ENCODE measurements at places on chromosomes 5 and 9.

DNA sequence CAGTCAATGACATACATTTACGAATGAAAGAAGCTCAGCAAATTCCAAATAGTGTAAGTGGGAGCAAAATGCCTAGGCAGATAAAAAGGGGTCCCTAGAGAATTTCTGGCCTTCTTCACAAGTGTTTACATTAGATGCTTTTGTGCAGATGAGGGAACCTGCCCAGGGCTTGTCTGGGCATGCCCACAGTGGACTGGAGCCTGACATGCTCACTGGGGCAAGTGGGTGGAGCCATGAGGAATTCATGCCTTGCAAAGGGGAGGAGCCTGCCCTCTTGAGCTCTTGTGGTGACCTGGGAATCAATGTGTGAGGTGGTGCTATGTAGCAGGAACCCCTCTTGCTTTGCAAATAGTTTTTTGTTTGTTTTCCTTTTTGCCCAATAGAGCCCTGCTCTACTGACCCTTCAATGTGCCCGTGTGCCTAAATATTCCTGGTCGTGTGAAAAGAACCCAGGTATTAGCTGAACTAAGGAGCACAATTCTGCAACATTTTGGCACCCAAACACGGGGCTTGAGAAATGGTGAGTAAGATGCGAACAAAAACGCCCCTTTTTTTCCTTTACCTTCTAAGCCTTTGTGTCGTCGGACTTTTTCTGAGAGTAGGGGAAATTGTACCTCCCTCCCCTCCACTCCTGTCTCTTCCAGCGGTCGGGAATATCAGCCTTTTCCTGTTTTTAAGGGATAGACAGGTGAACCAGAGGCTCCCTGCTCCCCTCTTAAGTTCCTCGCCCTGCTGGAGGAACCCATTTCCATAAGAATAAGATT is 433.8 kb upstream of the CDH9 start:
- peak; percentile 96 for DNase-seq

DNA sequence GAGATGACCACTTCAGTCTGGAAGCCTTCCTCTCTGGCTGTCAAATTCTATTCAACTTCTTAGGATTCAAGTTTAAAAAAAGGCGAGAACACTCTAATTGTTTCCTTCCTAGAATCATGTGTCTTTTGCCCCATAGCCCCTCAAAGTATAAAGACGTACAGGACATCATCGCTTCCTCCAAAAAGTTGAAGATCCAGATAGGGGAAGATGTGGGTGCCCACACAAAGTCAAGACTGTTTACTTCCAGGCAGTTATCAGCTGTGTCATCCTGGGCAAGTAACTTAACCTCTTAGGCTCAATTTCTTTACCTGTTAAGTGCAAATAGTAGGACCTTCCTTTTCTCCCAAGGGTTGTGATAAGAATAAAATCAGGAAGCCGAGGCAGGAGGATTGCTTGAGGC is 40.1 kb downstream of the PPARGC1B start:
- DNase-seq = no peak

DNA sequence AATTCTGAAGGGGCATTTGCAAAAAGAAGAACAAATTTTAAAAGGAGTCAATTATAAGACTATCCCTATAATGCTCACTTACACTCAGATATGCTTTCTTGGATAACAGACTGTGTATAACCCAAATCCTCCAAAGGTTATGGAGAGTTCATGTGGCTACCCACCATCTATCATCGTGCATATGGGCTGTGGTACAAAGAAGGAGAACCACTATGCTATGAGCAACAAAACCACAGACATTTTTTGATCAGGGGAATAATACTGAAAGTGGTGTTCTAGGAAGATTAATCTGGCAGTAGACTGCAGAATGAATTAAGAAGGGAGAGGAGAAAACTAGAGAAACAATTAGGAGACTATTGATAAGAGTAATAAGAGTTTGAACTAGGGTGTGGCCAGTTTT is 16.8 kb downstream of the NR3C1 start:
- DNase-seq = no peak

- DNase-seq = no peak
These were observed 41.3 kb downstream of the PFDN1 start for GRCh38 chr5:140261403-140262171.

GRCh38 chr5:68554571-68555279 is 339.2 kb downstream of the PIK3R1 start:
- DNase-seq = no peak

DNA sequence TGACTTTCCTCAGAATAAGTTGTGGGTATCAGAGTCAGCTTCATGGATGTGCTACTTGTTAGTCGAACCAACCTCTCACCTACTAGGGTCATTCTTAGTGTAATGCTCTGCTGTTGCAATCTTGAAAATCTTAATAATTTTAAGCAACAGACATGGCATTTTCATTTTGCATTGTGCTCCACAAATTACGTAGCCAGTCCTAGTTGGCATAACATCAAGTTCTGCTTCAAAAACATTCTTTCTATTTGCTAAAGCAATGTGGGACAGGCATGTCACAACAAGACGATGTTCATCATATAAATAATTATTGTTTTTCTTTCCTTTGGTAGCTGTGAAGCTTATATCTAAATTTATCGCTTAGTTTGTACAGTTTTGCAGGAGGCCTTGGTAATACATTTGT is 39.3 kb upstream of the CDH12 start:
- no peak for DNase-seq

DNA sequence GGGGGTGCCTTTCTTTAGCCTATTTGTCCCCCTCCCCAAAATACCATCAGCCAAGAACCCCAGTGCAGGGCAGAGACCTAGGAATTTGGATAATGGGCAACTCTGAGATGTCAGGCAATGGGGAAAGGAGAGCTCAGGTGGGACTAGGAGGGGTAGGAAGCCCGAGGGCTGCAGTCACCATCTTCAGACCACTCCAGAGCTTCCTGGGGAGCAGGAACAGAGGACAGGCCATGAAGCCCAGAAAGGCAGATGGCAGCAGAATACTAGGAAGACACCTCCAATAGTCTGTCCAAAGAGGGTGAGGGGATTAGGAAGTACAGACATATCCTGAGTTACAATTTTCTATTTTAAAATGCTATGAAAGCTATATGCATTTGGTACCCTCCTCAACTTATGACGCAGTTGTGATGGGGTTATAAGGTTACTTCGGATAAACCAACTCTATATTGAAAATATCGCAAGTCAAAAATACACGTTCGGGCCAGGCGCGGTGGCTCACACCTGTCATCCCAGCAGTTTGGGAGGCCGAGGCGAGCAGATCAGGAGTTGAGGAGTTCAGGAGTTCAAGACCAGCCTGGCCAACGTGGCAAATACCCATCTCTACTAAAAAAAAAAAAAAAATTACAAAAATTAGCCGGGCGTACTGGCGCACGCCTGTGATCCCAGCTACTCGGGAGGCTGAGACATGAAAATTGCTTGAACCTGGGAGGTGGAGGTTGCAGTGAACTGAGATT is 34.6 kb upstream of the IL17B start:
- DNase-seq = no peak

DNA sequence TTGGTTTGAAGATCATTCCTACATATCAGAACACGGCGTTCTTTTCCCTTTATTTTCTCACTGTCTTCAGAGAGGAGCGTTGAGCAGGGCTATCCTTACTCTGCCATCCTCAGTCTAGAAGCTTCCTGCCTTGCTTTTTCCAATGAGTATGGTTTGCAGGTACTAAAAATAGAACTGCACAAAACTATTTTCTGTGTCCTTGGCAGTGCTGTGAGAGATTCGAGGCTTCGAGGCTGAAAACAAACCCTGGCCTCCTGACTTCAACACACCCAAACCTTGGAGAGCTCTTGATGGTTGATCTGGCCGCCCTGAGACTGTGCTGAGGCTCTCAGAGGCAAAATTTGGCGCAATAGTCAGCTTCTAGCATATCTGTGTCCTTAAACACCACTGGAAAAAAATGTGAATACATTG is 78.9 kb downstream of the GOLPH3 start:
- no peak for DNase-seq

- DNase-seq = no peak
These were observed 40.6 kb upstream of the NOTCH1 start for GRCh38 chr9:136586391-136586953.

GRCh38 chr5:57947181-57947580 is 464.6 kb upstream of the ACTBL2 start:
- DNase-seq = no peak

DNA sequence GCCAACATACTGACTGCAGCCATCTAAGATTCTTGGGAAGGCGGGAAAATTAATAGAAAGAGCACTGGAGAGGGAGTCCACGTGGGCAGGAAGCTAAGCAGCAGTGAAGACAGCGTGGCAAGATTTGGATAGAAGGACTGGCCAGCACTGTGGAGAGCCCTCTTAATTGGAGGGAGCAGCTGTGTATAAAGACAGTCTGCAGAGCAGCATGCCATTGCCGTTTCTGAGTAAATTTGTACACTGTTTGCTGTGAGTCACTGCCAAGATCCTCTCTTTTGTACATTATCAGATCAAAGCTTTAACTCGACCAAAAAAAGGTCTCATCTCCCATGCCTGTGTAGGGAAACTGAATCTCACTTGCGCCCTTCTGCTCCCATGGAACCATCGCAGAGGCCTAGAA is 45.3 kb downstream of the INSYN2B start:
- no peak for DNase-seq

- DNase-seq = no peak
These were observed 63.0 kb upstream of the BASP1 start for GRCh38 chr5:17154211-17154996.

GRCh38 chr9:114092336-114092735 is 6.8 kb downstream of the KIF12 start:
- no peak for DNase-seq

GRCh38 chr5:168342151-168342825 is 50.8 kb downstream of the WWC1 start:
- no peak for DNase-seq

- no peak for DNase-seq
These were observed 106.3 kb upstream of the SPOCK1 start for GRCh38 chr5:137605411-137605810.

- DNase-seq = no peak
These were observed 423.7 kb downstream of the ANXA1 start for GRCh38 chr9:73575101-73576060.

GRCh38 chr5:9977070-9977469 is 272.6 kb downstream of the ATPSCKMT start:
- no peak for DNase-seq

DNA sequence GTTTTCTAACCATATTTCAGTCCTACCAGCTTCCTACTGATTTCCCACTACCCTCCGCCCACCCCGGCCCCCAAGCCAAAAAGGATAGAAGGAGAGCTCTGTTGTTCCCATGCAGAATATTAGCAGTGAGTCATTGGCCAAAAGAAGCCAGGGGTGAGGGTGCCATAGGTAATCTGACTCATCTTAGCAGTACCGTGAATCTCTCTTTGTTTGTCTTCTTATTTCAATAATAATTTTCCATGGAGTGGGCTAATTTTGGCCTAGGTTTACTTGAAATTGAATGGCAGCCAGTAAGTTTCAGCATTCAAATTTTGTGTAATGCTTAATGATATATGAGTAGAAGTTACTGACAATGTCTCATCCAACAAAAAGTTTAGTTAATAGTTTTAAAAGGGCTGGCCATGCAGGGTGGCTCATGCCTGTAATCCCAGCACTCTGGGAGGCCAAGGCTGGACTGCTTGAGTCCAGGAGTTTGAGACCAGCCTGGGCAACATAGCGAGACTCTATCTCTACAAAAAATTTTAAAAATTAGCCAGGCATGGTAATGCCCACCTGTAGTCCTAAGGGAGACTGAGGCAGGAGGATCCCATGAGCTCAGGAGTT is 74.2 kb downstream of the C9orf152 start:
- no peak for DNase-seq

DNA sequence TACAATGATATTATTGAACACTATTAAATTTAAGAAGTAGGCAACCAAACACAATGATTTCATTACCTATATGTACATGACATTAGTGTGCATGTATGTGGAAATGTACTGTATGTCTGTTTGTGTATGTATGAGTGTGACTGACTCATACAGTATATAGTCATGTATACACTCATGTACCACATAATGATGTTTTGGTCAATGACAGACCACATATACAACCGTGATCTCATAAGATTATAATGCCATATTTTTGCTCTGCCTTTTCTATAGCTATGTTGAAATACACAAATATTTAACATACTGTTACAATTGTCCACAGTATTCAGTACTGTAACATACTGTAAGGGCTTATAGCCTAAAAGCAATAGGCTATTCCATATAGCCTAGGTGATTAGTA is 19.7 kb downstream of the SVEP1 start:
- DNase-seq = no peak

DNA sequence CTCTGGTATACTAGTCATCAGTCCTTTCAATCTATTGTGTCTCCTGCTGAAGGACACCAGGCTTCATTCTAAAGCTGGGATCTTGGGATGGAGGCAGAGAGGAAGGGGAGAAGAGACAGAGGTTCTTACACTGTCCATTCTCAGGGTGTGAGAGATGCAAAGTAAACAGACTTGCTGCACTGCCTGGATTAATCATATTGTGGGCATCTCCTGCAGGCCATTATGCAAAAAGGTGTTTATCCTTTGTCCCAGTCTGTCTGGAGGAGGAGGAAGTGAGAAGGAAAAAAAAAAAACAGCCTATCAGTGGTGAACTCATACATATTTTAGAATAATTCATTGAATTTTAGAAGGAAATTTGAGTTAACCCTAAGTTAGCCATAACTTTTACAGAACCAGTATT is 92.9 kb upstream of the TNPO1 start:
- DNase-seq = no peak

DNA sequence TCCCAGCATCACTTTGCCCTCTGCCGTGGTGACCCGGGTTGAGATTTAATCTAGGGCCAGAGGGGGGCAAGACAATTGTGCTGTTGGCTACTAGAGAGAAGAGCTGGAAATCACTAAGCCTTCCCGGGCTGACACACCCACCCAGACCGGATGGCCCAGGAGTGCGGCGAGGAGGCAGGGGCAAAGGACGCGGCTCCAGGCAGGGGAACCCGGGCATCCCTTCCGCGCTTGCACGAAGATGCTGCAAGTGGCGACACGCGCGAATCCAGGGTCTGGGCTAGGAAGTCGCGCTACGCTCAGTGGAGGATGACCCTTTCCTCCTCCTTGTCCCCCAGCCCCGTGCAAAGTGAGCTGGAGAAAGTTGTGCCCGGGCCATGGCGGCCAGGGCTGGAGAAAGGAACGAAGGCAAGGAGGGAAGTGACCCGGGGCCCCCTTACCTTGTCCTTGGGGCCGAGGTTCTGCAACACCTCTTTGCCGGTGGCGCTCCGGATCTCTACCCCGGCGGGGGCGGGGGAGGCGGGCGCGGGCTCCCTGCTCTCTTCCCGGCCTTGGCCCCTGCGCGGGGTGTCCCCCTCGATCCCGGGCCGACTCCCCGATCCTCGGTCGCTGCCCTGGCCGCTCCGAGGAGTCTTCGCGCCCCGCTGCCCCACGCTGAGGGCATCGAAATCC is 693 bp downstream of the DPYSL3 start:
- DNase-seq = no peak
